ENCODE measurements at places on chromosomes 5 and 9. TPM values are rescaled to one million over a fixed set of nuclear protein-coding genes. Genes with fewer than 3 reads are reported as not detected.

MIGA2 gene
- 66.0 TPM for total RNA-seq

- DNase-seq: no peak
These were observed 20.7 kb downstream of the SLIT3 start for GRCh38 chr5:169280286-169280685.

C9orf50 gene
- not detected for total RNA-seq

DNA sequence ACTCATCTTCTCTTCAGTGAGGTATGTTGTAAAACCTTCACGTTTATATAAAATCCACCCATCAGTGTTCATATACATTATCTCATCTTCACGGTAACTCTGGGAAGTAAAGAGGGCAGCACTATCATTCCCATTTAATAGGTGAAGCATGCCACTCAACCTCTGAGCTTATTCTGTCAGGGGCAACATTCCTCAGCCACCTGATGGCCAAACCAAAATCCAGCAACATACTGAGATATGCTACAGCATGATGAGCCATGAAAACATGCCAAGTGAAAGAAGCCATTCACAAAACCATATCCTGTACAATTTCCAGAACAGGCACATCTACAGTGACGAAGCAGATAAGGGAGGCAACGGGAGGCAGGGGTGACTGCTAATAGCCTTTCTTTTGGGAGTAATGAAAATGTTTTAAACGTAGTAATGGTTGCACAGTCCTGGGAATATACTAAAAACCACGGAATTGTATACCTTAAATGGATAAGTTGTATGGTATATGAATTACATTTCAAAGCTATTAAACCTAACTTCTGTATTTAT is 167.4 kb downstream of the TSSK1B start:
- no peak for DNase-seq

DNA sequence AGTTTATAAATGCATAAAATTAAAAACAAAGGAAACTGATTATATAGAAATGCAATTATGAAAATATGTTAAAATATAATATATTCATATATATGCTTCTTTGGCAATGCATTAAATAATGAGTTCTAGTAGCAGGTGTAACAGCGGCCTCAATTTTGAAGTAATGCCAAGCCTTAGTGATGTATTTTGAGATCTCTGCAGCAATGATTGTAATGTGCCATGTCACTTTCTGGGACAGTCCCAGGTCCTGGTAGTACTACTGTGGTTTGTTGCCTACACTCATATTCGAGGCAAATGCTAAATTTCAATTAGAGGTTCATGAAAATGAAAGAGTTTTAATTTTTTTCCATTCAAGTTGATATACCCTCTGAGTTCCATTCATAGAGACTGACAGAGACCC is 75.8 kb upstream of the ORM1 start:
- no peak for DNase-seq

DNA sequence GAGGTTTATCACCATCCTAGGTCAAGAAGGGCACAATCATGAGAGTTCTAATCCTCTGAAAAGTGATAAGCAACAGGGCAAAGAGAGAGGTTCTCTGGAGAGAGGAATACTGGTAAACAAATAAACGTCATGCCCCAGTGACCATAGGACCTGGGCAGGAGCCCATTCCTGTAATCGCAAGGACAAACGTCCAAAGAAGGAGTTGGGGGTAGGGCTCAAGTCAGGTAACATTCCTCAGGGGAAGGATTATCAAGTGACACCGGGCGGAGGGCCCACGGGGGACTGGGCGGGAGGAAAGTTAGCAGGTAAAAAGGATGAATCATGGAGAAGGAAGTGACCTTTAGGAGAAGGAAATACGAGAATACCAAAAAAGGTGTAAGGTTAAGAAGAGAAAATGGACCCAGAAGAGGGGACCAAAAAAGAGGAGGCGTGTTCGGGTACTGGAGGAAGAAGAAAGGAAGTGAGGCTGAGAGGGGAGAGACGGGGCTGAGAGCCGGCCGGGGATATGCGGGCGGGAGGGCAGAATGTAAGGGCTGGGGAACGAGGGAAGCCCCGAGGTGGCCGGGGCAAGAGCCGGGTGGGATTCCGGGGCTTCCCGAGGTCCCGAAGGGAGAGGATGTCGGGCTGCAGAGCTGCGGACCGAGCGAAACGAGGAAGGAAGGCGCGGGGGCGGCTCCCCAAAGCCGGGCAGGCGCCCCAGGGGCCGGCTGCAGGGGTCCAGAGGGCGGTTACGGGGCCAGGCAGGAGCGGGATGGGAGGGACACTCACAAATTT is 583 bp downstream of the DIAPH1 start:
- no peak for DNase-seq

- DNase-seq: no peak
These were observed 53.6 kb downstream of the IRF1 start for GRCh38 chr5:132436936-132437335.

BTNL9 gene
- total RNA-seq: not detected

GRCh38 chr9:89477384-89477783 is 20.5 kb downstream of the SEMA4D start:
- DNase-seq: peak; percentile 38

C9 gene
- total RNA-seq: not detected

DNA sequence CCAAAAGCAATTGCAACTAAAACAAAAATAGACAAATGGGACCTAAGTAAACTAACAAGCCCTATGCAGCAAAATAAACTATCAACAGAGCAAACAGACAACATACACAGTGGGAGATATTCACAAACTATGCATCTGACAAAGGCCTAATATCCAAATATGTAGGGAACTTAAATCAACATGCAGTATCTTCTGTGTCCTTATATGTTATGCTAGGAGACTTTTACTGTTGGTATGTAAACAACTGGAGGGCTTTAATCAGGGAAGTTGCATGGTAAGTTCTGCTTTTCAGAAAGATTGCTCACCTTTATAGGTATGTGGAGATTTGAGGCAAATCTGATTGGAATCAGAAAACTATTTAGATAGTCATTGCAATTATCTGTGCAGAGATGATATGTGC is 461.2 kb upstream of the RIOK2 start:
- DNase-seq: no peak

GFI1B gene
- not detected for total RNA-seq

- DNase-seq: no peak
These were observed 4.5 kb downstream of the CRAT start for GRCh38 chr9:129105857-129106694.

DNA sequence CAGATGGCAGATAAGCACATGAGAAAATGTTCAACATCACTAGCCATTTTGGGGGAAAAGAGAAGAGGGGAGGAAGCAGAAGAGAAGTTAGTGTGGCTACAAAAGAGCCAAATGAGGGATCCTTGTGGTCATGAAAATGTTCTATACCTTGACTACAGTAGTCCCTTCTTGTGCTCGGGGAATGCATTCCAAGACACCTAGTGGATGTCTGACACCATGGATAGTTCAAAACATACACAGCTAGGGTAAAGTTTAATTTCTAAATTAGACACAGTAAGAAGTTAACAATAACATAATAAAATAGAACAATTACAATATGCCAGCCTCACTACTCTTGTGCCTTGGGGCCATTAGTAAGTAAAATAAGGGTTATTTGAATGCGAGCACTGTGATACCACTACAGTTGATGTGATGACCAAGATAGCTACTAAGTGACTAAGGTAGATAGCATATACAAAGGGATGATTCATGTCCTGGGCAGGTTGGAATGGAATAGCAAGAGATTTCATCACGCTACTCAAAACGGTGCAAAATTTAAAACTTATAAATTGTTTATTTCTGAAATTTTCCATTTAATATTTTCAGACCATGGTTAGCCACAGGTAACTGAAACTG is 344.1 kb downstream of the NR2F1-AS1 start:
- no peak for DNase-seq

GRCh38 chr9:83280790-83281189 is 217.8 kb upstream of the RASEF start:
- DNase-seq: no peak

NDUFS6 gene
- 27.7 TPM for total RNA-seq

- no peak for DNase-seq
These were observed 251.3 kb upstream of the RFX3 start for GRCh38 chr9:3777137-3777536.

GRCh38 chr5:56681346-56681745 is 134.0 kb upstream of the MAP3K1 start:
- DNase-seq: no peak

GRCh38 chr5:109256486-109256885 is 153.3 kb downstream of the PJA2 start:
- no peak for DNase-seq

CAMSAP1 gene
- total RNA-seq: 32.5 TPM

- no peak for DNase-seq
These were observed 268.4 kb upstream of the PANK3 start for GRCh38 chr5:168847511-168848073.

DNA sequence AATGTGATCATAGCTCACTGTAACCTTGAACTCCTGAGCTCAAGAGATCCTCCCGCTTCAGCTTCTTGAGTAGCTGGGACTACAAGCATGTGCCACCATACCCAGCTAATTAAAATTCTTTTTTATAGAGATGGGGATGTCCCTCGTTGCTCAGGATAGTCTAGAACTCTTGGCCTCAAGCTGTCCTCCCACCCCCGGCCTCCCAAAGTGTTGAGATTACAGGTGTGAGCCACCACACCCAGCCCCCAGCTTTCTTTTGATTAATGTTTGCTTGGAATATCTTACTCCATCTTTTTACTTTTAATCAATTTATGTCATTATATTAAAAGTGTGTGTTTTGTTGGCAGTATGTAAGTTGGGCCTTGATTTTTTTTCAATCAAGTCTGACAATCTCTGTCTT is 59.4 kb upstream of the EXOC3 start:
- DNase-seq: no peak

- DNase-seq: no peak
These were observed 9.1 kb upstream of the RFK start for GRCh38 chr9:76403352-76403751.

DNA sequence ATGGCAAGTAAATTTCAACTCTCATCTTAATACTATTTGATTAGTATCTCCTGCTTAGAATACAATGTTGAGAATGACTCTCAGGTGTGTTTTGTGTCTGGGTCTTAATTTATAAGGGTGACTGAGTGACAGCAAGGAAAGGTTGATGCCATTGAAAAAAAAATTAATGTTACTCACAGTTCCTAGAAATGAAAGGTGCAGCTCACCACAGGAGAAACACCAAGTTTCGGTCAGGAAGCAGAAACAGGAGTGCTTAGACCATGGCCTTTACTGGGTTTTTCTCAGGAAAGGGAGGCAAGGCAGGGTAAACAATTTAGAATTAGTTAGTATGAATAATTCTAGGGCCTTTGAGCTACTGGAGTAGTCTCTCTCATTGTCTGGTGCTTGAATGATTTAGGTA is 159.2 kb upstream of the C9orf72 start:
- DNase-seq: no peak

- peak; percentile 37 for DNase-seq
These were observed 7.8 kb downstream of the NINJ1 start for GRCh38 chr9:93126151-93126781.

GSN gene
- total RNA-seq: 8.0 TPM

DNA sequence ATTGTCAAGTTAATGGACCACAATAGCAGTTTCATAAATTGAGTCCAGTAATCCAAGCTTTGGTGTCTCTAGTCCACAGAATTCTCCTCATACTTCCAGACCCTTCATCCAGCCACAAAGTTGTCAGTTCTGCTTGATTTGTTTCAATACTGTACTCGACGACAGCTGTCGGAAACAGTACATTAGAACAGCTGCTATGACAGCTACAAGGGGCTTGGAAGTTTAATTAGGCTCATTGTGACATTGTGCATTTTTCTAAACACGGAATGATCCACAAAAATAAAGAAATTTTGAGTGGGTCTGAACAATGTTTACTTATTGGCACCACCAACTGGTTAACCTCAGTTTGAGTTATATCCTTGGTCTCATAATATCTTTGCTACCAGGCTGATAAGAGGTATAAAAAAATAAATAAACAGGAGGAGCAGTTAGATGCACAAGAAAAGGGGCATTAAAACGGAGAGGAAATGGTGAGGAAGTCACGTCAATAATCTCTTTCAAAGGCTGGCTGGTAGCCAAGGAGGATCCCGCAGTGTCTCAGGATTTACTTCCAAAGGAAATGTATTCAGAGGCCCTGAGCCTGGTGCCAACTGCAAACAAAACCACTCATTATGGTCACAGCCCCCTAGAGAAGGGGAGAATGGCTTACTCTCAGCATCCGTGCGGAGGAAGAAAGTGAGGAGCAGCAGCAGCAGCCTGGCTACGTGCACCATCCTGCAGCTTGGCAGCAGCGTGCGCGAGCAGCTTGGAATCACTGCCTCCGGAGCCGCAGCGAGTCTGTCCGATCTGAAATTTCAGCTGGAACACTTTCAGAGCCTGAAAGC is 933.8 kb upstream of the DMAC1 start:
- no peak for DNase-seq

SLCO4C1 gene
- total RNA-seq: 0.42 TPM

- no peak for DNase-seq
These were observed 226.1 kb upstream of the PIK3R1 start for GRCh38 chr5:67989456-67989855.

DNA sequence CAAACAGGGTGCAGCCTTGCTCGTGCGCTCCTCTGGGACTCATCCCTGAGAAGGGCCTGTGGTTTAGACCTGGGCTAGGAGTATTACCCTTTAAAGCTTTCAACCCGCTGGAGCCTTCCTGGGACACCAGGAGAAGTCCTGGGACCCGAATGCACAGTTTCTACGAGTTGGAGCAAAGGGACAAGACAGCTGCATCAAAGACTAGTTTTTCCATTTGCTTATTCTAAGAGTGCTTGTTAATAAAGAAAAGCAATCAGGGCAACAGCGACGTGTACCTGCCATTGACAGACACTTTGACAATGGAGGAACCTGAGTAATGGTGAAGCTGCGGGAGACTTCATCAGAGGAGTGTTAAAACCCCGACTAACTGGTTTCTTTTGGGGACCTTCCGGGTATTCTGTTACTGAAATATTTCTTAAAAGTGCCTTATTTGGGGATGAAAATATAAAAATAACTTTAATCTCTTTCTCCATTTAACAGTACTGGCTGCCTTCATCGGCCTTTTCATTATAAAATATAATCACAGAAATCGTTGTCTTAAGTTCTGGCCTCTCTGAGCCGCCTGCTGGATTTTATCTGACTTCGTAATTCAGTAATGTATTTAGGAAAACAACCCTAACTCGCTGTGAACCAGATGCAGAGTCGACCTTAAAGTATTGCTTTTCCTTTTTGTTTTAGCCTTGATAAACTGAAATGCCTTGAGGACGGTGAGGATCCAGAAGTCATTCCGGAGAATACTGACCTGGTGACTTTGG is 732 bp downstream of the SNAPC3 start:
- DNase-seq: no peak

HSPB3 gene
- not detected for total RNA-seq

DNA sequence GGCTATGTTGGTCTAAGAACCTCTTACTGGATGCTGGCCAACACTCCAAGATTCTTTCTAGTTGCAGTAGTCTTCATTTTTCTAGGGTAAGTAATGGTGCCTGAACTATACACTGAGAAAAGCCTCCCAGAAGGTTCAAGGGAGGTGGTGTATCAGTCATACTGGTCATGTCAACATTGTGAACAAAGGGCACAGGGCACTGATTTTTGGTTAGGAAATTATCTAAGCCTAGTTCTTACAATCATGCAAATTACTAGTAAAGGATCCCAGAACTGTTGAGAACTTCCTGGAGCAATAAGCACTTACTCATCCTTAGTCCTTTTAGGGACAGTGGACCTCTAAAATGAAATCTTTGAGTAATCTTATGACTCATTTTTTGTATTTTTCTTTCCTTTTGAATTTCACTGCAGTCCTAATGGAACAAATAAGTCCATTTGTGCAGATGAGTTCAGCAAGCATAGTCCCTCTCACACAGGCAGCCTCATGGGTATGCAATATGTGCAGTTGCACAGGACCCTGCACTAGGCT is 21.1 kb upstream of the CDC42SE2 start:
- no peak for DNase-seq

LRRC14B gene
- 0.44 TPM for total RNA-seq

All from activated naive CD8-positive, alpha-beta T cell treated with anti-CD3 and anti-CD28 coated beads, Interleukin-2, amount 10 ng/mL, durations not matched to agents 7 days and 5 days (primary cell).